ENCODE measurements at places on chromosomes 4 and X.

DNA sequence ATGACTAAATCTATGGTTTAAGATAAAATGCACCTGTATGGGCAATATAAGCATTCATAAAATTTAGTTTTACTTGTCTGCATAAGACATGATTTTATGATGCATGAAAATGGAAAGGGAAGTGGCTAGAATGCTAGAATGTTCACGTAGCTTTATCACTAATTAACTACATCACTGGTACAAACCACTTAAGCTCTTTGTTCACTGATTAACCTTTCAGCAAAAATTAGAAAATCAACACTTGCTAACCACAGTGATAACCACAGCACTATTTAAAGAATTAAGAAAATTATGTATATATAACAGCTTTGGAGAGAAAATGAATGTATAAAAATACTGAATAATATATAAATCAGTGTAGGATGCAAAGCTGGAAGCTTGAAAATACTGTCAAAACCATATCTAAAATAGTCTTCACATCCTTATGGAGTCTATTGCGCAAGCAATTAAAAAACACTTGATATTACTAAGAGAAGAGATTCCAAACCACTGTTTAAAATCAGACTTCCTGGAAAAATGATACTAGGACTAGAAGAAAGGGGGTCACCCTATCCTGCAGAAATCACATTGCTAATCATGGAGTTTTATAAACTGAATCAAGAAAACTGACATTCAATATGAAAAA lies 51.9 kb downstream of the EFHC2 start:
- no peak for DNase-seq

GRCh38 chrX:40244980-40245379 lies 147.2 kb upstream of the BCOR start:
- no peak for DNase-seq

- no peak for DNase-seq
These were observed 460.3 kb downstream of the GBA3 start for GRCh38 chr4:23153076-23153475.

- no peak for DNase-seq
These were observed 27.4 kb downstream of the LEF1 start for GRCh38 chr4:108141213-108141950.

DNA sequence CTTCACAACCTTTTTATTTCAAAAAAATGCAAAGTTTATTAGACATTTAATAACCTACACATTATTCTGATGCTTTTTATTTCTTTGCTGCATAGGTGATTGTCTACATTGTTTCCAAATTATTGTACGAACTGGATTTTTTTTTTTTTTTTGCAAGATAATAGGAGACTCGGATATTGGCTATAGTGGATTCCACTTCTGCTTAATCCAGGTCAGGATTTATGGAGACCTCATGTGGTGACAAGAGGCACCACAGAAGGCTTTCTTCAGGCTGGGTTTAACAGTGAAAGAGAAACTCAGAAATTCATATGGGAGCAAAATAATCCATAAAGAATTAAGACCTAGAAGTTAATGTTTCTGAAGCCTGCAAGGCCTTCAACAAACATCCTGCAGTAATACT lies 2.4 kb upstream of the SLIT2 start:
- no peak for DNase-seq

GRCh38 chr4:73620115-73620792 lies at the start of gene RASSF6:
RASSF6 (minus strand) TSS chr4:73620436; CDS start chr4:73611795, 8,641 bp downstream.
- peak; percentile 1 for DNase-seq

GRCh38 chrX:27555514-27555913 lies 34.6 kb upstream of the DCAF8L2 start:
- DNase-seq, result no peak

GRCh38 chr4:87835197-87835596 lies 2.4 kb downstream of the MEPE start:
- DNase-seq, result no peak

GRCh38 chr4:4477391-4477790 lies 64.5 kb downstream of the STX18 start:
- no peak for DNase-seq

Data from activated CD4-positive, alpha-beta T cell treated with anti-CD3 and anti-CD28 coated beads for 24 hours (primary cell).